Muscle of leg (tissue), 16 donors: ENCODE measurements at places on chromosomes 5 and 9.

GRCh38 chr5:74953937-74954720 is 87.9 kb upstream of the FAM169A start:
- DNase-seq, result no peak

GRCh38 chr9:87573841-87574342 is 76.2 kb downstream of the DAPK1 start:
- DNase-seq, result no peak

GRCh38 chr9:120676767-120677402 is 37.4 kb downstream of the MEGF9 start:
- DNase-seq, result no peak

GRCh38 chr5:43338862-43339261 is 25.6 kb upstream of the HMGCS1 start:
- DNase-seq, result no peak

GRCh38 chr9:133680976-133681657 is 45.0 kb downstream of the DBH start:
- no peak for DNase-seq

GRCh38 chr5:128491291-128491690 is 46.8 kb downstream of the FBN2 start:
- peak; percentile 42 for DNase-seq

DNA sequence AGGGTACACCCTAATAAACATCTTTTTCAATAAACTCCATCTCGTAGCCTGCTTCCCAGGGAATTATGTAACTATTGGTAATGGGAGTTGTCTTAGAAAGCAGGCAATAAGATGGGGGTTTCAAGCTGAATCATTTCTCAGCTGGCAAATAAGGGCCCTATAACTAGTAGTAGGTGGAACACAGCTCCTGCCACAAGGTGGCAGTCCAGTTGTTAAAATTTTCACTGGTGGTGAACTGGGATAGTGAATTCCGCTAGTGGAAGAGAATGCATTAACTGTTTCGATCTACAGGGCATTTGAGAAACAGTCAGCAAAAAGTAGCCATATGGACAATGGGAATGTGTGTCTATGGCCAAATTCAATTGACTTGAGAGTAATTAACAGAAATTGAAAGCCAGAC is 27.7 kb downstream of the PCDHB15 start:
- no peak for DNase-seq
